ENCODE measurements at places on chromosomes 11 and 22.

GRCh38 chr11:132058211-132058772 lies 687.9 kb downstream of the NTM start:
- DNase-seq: no peak

DNA sequence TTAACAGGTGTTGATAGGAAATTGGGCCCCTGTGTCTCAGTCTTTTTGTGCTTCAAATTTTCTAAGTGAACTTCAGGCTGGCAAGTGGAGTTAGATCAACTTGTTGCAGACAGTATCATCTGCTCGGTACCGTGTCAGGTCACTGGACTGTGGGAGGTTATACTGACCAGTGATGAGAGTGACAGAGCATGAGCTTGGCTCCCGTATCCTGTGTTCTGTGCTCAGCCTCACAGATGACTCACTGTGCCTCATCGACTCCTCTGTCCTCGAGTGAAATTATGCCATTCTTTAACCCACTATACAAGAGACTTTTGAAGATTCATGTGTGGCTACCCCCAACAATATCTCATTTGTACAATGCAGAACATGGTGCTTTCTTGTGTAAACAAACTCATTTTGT lies 7.9 kb downstream of the GRAP2 start:
- no peak for DNase-seq

DNA sequence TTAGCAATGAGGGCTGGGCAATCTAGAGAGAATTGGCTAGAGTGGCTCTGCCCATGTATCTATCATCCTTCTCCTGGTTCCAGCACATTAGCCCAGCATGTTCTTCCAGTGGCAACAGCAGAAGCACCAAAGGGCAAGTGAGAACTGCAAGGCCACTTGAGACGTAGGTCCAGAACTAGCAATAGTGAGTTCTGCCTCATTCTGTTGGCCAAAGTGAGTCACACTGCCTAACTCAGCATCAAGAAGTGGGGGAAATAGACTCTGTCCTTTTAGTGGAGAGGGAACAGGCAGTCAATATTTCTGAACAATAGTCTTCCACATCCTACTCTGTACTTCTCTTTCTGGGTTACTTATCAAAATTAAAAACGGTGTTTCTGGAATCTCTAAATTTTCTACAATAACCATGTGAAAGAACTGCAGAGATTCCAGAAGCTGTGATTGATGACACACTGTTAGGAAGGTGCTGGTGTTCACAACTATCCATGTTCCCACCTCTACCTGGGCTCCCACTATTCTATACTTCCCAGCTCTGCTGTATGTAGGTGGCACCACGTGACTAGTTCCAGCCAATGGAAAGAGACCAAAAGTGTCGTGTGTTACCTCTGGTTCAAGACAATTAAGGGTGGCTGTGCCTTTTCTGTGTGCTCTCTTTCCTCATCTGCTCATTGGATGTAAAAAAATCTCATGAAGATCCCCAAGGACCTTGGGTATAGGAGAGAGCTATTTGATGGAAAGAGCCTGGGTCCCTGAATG lies 23.4 kb upstream of the GRK3 start:
- DNase-seq: no peak

DNA sequence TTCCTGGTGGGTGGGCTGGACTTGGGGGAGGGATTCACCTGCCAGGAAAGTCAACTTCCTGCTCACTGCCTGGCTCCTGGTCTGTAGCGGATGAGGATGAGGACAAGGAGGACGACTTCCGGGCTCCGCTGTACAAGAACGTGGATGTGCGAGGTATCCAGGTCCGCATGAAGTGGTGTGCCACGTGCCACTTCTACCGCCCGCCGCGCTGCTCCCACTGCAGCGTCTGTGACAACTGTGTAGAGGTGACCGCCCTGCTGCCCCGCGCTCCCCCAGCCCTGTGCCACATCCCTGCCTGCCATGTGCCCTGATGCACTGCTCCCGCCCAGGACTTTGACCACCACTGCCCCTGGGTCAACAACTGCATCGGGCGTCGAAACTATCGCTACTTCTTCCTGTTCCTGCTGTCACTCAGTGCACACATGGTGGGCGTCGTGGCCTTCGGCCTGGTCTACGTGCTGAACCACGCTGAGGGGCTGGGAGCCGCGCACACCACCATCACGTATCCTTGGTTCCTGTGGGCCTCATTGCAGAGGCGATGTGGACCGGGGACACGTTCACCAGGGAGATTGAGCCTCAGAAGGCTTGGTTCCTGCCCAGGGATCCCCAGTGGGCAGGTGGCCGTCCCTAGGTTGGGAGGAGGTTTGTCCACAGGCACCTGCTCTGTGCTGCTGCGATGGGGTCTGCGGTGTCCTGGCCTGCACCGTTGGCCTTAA lies 7.9 kb downstream of the ZDHHC8 start:
- no peak for DNase-seq

DNA sequence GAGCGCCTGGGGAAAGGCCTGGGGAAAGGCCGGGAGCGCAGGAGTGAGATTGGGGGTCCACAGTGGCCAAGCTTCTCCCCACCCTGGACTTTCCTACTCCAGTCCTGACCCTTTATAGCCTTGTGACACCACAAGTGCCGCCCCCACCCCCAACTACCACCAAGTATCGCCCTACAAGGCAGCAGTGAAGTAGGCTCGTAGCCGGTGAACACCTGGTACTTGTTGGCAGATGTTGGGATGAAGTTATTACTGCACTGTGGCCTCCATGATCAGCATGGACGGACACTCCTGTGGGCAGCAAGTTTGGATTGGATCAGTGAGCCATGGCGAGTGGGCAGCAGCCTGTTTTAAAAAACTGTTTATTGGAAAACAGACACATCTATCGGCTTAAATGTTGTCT lies 45.0 kb downstream of the EIF3F start:
- no peak for DNase-seq

GRCh38 chr11:69241075-69241740 lies 52.7 kb upstream of the MYEOV start:
- no peak for DNase-seq

DNA sequence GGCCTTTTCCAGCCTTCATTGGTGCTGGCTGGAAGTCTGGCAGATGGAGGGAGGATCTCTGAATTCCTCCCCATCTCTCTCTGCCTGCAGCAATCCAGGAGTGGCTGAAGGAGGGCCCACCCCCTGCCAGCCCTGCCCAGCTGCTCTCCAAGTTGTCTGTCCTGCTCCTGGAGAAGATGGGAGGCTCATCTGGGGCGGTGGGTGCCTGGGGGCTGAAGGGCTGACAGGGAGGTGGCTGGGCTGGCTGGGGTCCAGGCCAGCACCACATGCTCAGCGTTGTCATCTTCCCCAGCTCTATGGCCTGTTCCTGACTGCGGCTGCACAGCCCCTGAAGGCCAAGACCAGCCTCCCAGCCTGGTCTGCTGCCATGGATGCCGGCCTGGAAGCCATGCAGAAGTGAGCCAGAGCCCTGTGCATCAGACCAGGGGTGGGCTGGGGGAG lies 12.2 kb downstream of the TKFC start:
- DNase-seq: no peak

DNA sequence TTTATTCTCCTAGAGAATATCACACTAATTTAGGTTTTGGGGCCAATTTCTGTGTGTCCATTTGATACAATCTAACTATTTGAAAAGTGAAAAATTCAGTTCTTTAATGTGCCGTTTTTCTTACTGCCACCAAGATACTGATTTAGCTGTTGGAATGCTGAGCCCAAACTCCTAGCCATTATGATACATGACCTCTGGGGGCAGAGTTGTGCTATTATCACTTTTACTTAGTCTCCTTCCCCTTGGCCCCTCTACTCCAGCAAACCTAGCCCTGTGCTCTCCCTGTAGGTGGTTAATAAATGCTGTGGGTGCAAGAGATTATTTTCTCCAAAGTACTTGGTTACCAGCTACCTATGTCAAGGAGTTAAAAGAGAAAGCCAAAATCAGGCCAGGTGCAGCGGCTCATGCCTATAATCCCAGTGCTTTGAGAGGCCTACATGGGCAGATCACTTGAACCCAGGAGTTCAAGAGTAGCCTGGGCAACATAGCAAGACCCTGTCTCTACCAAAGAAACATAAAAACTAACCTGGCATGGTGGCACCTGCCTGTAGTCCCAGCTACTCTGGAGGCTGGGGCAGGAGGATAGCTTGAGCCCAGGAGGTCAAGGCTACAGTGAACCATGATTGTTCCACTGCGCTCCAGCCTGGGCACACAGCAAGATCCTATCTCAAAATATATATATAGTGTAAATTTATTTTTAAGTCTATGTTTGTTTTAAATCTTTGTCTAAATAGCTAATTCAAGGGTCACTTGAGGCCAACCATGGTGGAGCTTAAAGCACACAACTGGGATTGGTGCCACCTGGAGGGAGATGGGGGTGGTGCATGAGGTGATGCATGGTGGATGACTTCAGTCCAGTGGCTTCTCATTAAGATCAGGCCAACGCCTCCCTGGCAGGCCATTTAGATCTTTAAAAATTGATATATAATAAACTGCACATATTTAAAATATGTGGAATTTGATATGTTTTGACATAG lies 193.2 kb upstream of the PLET1 start:
- no peak for DNase-seq

DNA sequence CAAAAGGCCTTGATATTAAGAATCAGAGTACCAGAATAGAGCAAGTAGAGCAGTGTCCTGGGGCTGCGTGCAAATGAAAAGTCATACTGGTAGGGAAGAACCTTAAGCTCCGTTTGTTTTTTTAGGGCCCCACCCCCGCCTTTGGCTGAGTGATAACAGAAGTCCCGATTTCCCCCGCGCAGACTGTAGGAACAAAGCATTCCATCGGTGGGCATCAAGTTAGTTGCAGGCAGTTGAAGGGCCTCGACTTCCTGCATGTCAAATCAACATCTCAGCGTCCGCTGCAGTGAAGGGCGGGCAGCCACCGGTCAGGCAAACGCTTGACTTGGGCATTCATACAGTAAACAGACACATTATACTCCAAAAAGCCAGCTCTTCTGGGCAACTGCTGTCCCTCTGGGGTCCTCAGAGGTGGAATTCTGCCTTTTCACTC lies 11.7 kb downstream of the LRP4 start:
- no peak for DNase-seq

DNA sequence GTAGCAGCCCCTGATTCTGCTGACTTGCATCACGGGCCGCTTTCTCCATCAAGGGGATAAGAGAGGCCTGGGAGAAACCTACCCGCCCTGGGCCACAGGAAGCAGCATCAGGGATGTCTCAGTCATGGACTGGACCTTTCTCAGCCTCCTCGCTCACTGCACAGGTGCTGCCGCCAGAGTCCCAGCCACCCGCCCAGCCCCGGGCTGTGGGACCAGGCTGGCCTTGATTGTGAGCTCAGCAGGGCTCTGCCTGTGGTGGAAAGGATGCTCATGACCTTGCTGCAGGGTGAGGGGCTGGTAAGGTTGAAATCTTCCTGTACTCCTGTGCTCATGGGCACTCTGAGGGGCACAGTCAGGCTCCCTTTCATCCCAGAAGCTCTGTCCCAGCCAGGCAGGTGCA lies 26.0 kb upstream of the GGTLC2 start:
- no peak for DNase-seq

GRCh38 chr22:33139937-33140336 lies 81.8 kb upstream of the SYN3 start:
- DNase-seq: no peak
